ENCODE measurements at places on chromosomes 2 and 18. TPM values are rescaled to one million over a fixed set of nuclear protein-coding genes. Genes with fewer than 3 reads are reported as not detected.

The TTLL4 gene
- total RNA-seq = 6.3 TPM

The EVA1A gene
- total RNA-seq = 1.2 TPM

The FOXD4L1 gene
- not detected for total RNA-seq

The UGT1A10 gene
- not detected for total RNA-seq

The MATN3 gene
- total RNA-seq = 0.20 TPM

The PAIP2B gene
- total RNA-seq = 71.0 TPM

The INPP5D gene
- 5.9 TPM for total RNA-seq

The GIGYF2 gene
- total RNA-seq = 66.1 TPM

The FIGN gene
- 12.4 TPM for total RNA-seq

The GKN2 gene
- total RNA-seq = not detected

The KLHL41 gene
- 134 TPM for total RNA-seq

The METAP1D gene
- 5.0 TPM for total RNA-seq

The LRATD1 gene
- 1.0 TPM for total RNA-seq

The SLC14A1 gene
- total RNA-seq = 11.9 TPM

The KANSL1L gene
- total RNA-seq = 26.3 TPM

All from heart right ventricle (tissue), 16 donors.